Kidney (tissue), 22 donors: ENCODE measurements at places on chromosomes 7 and 10. TPM values are rescaled to one million over a fixed set of nuclear protein-coding genes. Genes with fewer than 3 reads are reported as not detected.

DNA sequence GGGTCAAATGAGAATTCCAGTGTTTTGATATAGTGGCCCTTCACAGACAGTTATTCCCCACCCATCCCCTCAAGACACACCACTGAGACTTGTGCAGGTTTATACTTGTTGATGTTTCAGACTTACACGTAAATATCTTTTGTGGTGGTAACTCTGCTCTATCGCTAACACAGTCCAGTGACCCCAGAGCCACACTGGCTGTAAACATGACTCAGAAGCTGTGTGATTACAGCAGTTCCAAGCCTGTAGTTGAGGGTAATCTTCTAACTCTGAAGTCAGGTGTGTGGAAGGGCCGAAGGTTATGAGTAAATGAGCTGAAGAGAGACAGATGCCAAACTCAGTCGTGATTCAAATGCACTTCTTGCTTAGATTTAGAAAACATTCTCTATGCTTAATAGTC, 19.4 kb downstream of the NOBOX start:
- DNase-seq: peak; percentile 52

TSPAN15 gene
- 65.4 TPM for total RNA-seq

GRCh38 chr7:33534833-33535232, 370.5 kb upstream of the BMPER start:
- no peak for DNase-seq

GRCh38 chr10:119313644-119314043, 106.3 kb downstream of the GRK5 start:
- no peak for DNase-seq

DNA sequence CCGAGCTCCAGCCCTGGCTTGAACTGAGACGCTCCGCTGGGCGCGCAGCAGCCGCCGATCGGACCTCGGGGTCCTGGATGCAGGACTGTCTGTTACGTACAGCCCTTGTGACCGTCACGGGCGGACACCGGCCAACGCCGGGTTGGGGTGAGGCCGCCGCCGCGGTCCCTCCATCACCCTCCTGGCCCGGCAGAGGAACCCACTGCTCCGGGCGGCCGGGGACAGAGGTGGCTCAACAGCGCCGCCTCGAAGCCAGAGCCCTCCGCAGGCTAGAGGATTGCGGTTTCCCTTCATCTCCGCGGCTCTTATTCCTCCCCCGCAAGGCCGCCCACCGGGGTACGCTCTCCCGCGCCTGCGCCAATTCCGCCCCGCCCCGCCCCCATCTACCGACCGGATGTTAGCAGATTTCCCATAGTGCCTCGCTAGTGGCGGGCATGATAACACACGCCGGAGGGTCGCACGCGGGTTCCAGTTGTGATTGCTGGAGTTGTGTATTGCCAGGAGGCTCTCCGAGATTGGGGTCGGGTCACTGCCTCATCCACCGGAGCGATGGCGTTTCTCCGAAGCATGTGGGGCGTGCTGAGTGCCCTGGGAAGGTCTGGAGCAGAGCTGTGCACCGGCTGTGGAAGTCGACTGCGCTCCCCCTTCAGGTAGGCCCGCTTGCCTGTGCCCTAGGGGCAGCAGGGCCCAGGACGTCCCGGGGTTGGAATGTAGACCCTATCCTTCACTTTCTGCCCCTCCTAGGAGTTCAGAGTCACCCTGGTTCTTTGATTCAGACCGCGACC, at the start of gene TFAM:
Gene TFAM, plus strand, starts transcription at position 412 of the 785 bp plus-strand sequence. Its CDS starts 138 bp downstream, at position 550.
- DNase-seq: peak; percentile 97

CALCR gene
- total RNA-seq: 5.3 TPM

- no peak for DNase-seq
Measured at GRCh38 chr7:11642276-11642675, 189.7 kb downstream of the THSD7A start.

GRCh38 chr7:29516491-29516890, 47.1 kb upstream of the PRR15 start:
- DNase-seq: no peak

DNA sequence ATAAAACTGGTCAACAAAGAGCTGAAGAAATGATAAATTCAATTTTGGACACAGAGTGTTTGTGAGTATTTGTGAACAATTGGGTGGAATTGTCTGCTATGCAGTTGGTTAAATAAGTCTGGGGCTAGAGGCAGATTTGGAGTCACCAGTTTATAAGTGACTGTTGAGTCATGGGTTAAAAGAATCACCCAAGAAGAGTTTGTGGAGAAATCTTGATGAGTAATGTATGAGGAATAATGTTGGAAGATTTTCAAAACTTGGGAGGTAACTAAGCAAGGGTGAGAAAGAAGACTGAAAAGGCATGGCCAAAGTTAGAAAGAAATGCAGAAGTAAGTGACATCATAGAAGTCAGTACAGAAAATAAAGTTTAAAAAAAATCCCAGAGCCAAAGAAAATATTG, 750.7 kb downstream of the MAGI2 start:
- DNase-seq: no peak

NCF1 gene
- total RNA-seq: 8.4 TPM

GIMAP1 gene
- total RNA-seq: 10.2 TPM

NRG3 gene
- 5.4 TPM for total RNA-seq

PPP1R3A gene
- not detected for total RNA-seq

DNA sequence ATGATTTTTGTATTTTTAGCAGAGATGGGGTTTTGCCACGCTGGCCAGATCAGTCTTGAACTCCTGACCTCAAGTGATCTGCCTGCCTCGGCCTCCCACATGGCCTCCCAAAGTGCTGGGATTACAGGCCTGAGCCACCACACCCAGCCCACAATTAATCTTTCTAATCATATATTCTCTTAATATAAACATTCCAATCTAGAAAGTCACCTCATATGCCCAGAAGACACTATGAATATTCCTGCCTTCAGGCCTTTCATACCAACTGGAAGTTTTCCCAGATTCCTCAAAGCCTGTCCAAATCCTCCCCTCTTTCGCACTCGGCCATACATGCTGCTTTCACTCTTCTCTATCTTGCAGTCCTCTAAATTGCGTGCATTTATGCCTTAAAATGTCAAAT, 32.6 kb downstream of the PDZD8 start:
- no peak for DNase-seq

DNA sequence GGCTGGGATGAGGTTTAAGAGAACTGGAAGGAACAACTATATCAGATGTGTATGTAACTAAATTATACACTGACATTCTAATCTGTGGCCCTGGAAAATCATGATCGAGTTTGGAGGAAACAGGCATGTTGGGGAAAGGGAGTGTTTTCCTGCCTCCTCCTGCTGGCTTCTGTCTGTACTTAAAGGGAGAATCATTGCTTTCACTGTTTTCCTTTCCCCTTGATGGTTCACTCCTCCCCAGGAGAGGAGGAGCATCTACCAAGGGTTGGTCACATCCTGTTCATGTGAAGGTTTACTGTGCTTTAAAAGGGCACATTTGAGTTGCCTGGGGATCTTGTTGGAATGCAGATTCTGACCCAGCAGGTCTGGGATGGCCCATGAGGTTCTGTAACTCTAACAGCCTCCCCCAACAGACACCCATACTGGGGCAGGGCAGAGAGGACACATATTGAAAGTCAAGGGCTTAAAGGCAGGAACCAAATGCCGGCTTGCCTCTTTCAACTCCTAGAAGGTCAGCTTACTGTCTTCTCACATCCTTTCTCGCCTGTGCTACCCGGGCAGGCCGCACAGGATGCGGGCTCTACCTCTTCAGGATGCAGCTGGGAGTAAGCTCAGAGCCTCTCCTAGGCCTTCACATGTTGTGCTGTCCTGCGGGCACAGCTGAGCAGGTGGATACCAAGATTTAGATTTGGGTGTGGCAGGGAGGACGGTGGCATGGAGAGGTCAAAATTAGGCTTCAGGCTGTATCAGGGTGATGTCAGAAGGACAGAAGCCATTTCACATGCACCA, 694.8 kb downstream of the KCNMA1 start:
- peak; percentile 36 for DNase-seq

GRCh38 chr7:131513245-131514061, 43.0 kb downstream of the PODXL start:
- peak; percentile 92 for DNase-seq

DNA sequence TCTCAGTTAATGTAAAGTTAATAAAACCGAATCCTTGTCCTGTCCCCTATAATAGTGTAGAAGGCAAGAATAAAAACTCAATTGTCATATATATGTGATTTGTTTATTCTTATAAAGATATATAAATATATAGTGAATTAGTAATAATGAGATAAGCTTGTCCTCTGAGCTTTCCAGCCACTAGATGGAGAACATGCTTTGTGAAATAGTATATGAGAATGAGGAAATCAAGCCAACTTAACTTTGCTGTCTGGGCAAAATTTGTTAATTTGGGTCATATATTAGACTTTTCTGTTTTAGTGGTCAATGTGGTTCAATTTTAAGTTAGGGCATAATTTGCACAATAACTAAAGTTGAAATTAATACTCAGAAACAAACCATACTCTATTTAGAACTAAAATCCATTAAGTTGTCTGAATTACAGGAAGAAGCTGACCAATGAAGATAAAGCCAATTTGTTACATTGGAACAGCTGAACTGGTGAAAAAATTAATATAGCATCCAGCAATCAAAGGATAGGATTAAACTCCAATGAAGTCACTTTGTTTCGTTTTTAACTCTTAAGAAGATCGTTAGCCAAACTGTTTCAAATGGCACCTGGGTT, 595.0 kb downstream of the ARL4A start:
- no peak for DNase-seq

- no peak for DNase-seq
Measured at GRCh38 chr7:26440233-26441001, 148.8 kb downstream of the SNX10 start.

DNA sequence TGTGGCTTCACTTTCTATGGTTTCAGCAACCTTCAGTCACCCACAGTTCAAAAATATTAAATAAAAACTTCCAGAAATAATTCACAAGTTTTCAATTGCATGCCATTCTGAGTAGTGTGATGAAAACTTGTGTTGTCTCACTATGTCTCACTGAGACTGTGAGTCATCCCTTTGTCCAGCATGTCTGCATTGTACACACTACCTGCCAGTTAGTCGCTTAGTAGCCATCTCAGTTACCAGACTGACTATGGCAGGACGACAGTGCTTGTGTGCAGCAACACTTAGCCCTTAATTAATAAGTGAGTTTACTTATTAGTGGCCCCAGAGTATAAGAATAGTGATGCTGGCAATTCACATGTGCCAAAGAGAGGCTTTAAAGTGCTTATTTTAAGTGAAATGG, 22.5 kb downstream of the CCDC186 start:
- DNase-seq: no peak

DNA sequence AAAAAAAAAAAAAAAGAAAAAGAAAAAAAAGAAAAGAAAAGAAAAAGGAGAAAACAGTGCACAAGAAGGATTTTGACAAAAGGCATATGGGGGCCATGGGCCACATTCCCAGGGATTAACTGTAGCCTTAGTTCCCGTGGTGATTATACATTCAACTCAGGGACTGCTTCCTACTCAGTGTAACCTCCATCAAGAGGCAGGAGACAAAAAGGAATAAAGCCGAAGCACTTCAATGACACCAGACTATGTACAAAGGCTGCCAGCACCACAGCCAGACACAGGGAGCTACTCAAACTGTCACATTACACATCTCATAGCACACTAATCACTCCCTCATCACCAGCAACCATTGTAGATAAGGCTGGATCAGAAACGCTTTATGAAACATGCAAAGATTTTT, 5.1 kb upstream of the PMPCB start:
- DNase-seq: no peak

DNA sequence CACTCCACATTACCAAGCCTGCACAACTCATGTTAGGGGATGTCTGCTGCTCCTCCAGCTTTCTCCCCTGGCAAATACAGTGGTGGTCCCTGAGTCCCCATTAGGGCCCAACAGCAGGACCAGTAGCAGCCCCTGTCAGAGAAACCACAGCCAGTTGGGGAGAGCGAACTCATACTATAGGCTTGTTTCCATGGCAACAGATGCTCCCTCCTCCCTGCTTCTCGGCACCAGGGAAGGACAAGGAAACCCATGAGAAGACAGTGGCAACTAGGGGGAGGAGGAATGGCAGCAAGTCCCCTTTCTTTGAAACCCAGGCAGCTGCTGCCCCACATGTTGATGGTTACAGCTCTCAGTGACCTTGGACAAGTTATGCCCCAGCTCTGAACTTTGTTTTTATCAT, 326.4 kb downstream of the KCNMA1 start:
- DNase-seq: no peak

GRCh38 chr7:69349291-69349690, 249.0 kb upstream of the AUTS2 start:
- DNase-seq: no peak

DNA sequence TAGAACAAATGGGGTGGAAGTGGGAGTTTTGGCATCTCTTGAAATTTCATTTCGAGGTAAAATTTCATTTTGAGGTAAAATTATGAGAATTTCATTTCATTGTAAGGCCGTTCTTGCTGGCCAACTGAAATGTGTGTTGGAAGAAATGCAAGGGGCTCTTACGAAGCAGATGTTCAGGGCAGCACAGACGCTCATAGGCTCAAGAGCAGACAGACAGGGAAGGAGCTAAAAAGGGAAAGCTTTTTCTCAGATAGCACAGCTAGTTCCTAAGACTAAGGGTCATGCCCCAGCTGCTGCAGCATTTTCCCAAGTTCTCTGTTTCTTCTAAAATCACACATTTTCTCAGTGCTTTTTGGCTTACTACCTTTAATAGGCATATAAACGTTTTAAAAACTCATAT, 65.1 kb upstream of the SFMBT2 start:
- no peak for DNase-seq

GRCh38 chr7:1058821-1059199, 14.5 kb downstream of the GPR146 start:
- no peak for DNase-seq

CYP2C19 gene
- 0.28 TPM for total RNA-seq

WNT8B gene
- not detected for total RNA-seq

GRCh38 chr7:137086896-137087295, 218.4 kb downstream of the CHRM2 start:
- no peak for DNase-seq

ZNF425 gene
- total RNA-seq: 2.5 TPM

DNA sequence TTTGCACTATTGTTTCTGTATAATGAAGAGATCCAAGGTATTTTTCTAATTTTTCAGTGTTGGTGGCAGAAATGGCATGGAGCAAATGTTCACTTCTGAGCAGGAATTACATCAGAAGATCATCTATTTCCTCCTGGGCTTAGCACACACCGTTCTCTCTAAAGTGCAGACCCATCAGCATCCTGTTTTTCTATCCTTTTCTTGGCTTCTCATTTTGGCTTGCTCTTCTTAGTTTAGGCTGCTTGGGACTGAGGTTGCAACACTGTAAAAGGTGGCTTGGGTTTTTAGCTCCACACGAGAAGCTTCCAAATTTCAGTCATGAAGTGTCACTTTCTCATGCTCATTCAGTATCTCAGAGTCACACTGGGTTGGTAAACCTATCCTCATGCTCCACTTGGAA, 79.9 kb upstream of the SMIM30 start:
- no peak for DNase-seq

- DNase-seq: no peak
Measured at GRCh38 chr10:20302033-20302432, 485.8 kb downstream of the PLXDC2 start.

DNA sequence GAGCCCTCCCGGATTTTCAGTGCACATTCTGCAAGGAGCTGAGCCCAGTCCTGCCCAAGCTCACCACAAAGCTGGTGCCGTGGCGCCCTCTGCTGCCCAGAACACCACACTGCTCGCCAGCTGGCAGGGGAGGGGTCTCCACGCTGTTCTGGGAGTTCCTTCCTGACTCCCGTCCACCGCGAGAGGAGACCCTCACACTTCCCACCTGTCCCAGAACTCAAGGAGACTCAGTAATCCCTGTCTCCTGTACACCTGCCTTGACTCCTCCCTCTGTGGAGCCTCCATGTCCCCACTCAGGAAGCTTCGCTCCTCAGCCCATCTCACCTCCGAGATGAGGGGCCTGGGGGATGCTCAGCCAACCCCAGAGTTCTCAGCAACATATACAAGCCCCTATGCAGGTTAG, 11.3 kb downstream of the C10orf105 start:
- DNase-seq: peak; percentile 62

GRCh38 chr7:137097111-137097510, 228.7 kb downstream of the CHRM2 start:
- DNase-seq: no peak
